ENCODE measurements at places on chromosomes 11 and 22.

DNA sequence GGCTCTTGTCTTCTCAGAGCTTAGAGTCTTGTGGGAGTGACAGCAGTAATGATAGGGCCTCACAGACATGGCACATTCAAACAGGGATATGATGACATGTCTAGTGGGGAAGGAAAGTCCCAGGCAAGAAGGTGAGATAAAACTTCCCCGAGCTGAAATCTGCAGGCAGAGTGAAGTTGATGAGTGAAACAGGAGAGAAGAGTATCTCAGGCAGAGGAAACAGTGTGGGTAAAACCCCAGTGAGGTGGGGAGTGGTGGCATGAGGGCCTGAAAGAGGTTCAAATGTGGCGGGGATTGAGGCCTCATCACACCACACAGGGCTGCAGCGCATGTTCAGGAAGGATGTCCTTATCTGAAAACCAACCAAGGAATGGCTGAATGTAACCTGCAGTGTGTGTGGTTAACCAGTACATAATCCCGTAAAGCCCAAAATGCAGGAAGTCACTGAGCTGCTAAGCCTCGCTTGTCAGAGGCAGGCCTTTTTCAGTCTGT is 153.8 kb upstream of the E2F8 start:
- DNase-seq, result no peak

DNA sequence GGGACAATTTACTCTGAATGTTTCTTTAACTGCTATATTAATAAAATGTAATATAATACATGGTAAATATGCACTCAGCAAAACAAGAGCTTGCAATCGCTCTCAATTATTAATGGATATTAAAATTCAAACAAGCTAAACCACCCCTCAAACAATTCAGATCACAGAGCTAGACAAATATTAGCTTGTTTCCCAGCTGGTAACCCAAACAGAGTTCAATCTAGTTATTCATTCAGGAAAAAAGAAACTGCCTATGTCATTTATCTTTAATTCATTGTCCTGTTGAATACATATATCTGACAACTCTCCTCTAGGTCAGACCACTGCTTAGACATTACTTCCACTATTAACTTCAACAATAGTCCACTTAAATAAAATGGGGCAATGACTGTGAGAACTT is 78.7 kb downstream of the SERGEF start:
- no peak for DNase-seq

DNA sequence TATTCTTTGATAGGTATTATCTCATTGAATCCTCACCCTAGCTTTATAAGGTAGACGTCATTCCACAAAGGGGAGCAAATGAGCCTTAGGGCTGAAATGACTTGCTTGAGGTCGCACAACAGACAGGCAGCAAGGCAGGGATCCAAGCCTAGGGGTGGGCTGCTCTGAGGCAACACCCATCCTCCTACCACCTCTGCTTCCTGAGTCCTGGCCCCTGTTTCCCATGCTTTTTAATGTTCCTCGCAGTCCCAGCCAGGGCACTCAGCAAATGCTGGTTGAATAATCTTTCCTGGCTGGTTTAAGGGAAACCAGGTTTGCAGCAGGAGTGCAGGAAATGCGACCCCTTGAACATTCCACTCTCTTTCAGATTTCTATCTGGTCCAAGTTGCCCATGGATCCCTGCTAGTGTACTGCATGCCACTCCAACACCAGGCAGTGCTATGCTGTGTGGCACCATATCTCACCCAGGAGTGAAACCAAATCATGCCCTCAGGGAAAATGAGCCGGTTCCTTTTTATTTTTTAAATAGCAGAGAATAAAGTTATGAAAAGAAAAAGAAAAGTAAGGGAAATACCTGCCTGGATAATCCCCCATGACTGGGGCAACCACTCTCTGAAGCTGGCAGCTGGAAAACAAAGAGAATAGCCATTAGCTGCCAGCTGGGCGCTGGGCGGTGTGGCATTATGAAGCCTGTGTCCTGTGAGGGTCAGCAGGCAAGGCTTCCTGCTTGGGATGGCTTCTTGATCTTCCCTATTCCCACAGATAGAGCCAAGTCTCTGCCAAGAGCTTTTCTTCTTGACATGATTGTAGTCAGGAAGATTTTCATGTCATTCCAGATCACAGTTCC is 21.8 kb downstream of the MICAL2 start:
- no peak for DNase-seq

GRCh38 chr11:393219-394033 is 583 bp upstream of the PKP3 start:
- no peak for DNase-seq

- no peak for DNase-seq
Measured at GRCh38 chr11:86565801-86566312, 106.6 kb downstream of the ME3 start.

DNA sequence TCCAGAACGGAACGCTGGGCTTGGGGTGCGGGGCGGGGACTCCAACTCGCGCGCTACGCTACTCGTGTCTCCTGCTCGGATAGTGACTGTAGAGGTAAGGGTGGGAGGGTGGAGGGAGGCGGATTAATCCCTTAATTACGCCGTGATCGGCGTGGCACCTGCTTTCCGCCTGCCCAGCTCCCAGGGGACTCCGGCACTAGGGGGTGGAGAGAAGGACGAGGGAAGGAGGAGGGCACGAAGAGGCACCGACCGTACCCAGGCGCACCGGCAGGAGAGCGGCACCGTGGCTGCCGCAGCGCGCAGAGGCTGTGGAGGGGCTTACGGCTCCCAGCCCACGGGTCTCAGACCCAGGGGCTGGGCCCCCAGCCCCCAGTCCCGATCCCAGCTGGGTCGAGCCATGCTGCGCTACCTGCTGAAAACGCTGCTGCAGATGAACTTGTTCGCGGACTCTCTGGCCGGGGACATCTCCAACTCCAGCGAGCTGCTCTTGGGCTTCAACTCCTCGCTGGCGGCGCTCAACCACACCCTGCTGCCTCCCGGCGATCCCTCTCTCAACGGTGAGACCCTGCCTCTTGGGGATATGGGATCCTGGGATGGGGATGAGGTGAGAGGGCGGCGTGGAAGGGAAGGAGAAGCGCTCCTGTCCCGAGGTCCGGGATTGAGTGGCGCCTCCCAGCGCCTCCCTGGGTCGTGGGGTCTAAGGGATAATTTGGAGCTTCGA is at the start of gene ROBO3:
TSS of gene ROBO3 (plus strand) at position 252 of the 721 bp plus-strand sequence. CDS start at position 398, 146 bp downstream.
- no peak for DNase-seq

DNA sequence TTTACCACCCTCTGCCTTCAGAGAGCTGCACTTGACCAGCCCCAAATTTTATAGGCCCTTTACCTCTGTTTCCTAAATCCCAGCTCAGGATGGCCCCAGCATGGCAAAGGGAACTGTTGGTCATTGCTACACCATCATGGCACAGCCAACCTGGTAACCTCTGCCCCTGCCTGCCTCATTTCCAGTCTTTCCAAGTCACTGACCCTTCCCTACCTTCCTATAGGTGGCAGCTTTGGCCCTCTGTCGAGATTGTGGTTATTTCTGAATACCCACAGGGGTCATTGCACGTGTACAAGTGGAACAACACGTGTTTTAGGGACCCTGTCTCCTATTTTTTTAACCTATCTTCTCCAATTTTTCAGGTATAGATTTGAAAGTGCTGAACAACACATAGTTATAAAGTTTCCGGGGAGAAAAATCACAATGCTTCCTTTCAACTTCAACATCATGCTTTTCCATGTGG is 2.8 kb downstream of the GALNT18 start:
- no peak for DNase-seq

DNA sequence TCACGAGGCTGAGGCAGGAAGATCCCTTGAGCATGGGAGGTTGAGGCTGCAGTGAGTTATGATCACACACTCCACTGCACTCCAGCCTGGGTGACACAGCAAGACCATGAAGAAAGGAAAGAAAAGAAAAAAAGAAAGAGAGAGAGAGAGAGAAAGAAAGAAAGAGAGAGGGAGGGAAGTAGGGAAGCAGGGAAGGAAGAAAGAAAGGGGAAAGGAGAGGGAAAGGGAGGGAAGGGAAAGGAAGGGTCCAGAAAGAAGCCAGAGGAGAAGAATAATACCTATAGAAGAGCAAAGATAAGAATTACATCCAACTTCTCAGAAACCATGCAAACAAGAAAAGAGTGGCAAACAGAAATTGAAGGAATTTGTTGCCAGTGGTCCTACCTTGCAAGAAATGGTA is 17.2 kb upstream of the ZFTA start:
- DNase-seq, result no peak

GRCh38 chr22:49364398-49364797 is 463.3 kb downstream of the BRD1 start:
- no peak for DNase-seq

DNA sequence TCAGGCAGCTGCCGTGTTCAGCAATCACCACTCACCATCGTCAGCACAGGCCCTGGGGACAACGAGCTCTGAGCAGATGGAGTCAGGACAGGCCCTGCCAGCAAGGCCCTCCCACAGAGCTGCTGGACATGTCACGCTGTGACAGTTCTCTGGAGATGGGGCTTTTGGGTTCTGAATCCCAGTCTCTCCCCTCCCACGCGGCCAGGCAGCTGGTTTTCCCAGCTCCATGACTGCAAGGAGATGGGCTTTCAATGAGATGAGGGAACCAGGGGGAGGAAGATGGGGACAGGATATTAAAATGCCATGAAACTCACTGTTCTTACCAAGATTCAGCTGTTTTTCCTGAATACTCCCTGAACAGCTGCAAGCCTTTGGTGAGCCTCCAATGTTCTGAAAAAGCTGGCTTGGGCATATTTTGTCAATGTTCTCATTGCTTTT is 305.9 kb downstream of the BRD1 start:
- no peak for DNase-seq

DNA sequence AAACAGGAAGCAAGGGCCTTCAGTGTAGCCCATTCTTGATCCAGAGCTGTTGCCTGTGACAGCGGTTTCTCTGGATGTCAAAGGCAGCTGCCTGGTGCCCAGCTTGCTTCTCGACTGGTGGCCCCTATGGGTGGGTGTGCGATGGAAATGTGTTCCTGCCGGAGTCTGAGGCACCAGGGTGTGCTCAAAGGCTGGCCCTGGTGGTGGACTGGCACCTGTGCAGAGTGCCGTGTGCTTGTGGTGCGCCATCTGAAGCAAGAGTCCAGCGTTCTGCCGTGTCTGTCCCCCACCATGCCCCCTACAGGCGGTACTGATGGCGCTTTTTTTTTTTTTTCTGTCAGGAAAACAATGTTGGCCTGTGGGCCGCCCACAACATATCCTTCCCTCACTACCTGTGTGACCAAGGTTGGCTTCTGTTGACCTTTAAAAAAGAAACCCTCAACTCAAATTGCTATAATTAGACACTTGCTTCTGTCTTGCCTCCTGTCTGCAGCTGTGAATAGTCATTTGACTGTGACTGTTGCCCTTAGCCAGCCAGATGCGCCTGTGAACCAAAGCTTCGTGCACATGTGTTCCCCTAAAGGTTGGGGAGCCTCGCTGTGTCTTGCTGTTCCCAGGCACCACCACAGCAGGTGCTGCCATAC is 4.7 kb upstream of the RANBP1 start:
- DNase-seq, result no peak

- no peak for DNase-seq
Measured at GRCh38 chr11:50412832-50413231, 380.2 kb downstream of the OR4C45 start.

- no peak for DNase-seq
Measured at GRCh38 chr11:128318856-128319474, 268.4 kb downstream of the ETS1 start.

- no peak for DNase-seq
Measured at GRCh38 chr11:112718483-112718882, 242.7 kb upstream of the NCAM1 start.

- DNase-seq, result no peak
Measured at GRCh38 chr11:77435972-77436371, 37.9 kb downstream of the PAK1 start.

DNA sequence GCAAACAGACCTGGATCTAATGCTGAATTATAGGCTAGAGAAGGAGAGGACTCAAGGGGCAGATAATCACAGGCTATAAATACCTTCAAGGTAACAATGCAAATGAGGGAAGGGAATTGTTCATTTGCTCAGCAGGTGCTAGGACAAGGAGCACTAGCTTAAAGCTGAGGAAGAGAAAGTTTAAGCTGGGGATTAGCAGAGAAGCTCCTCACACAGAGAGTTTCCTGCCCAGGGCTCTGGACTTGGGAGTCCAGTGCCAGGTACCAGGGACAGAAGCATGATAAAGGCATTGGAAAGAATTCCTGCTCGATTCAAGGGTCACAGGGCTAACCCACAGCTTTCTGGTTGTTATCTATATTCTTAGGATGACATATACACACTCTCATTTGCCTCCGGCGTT is 509.9 kb downstream of the NTM start:
- DNase-seq, result no peak

DNA sequence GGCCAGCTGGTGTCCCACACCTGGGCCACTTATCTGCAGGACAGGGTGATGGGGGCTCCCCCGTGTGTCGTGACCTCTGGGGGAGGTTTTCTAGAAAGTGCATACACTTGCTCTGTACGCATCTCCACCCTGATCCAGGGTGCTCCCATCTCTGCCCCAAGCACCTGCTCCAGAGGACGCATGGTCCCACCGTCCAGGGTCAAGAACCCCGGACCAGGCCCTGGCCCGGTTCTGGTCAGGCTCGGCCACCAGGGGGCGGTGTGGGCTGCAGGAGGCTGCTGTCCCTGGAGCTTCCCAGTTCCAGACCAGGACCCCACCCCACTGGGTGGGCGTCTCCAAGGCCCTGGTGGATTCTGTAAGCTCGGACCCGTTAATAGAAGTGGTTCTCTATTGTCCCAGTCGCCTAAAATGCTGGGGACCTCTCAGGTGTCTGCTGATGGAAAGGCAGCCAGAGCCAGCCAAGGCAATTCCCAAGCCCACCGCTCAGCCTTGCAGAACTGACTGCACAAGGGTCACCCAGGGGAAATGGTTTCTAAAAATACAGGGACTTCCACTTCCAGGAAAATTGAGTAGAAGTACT is 34.7 kb upstream of the SEPTIN5 start:
- DNase-seq, result no peak

DNA sequence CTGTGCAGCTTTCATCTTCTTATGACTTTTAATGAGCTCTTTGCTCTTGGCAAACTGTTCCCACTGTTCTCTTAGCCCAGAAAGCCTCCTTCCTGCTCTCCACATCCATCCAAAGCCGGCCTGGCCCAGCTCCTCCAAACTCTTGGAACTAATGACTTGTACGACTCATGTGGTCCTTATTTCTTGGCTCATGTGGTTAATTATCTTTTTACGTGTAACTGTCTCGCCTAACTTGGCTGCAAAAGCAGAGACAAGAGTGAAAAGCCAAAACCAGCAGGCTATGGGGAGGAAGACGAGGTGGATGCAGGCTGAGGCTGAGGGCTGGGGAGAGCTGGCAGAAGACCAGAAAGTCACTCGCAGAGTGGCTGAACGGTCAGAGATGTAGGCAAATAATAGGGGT is 5.5 kb downstream of the CSNK2A3 start:
- no peak for DNase-seq

GRCh38 chr11:121225382-121225781 is 67.2 kb upstream of the SC5D start:
- DNase-seq, result no peak
